GF-D8 (cell line): ENCODE measurements at places on chromosomes 1 and 21.

DNA sequence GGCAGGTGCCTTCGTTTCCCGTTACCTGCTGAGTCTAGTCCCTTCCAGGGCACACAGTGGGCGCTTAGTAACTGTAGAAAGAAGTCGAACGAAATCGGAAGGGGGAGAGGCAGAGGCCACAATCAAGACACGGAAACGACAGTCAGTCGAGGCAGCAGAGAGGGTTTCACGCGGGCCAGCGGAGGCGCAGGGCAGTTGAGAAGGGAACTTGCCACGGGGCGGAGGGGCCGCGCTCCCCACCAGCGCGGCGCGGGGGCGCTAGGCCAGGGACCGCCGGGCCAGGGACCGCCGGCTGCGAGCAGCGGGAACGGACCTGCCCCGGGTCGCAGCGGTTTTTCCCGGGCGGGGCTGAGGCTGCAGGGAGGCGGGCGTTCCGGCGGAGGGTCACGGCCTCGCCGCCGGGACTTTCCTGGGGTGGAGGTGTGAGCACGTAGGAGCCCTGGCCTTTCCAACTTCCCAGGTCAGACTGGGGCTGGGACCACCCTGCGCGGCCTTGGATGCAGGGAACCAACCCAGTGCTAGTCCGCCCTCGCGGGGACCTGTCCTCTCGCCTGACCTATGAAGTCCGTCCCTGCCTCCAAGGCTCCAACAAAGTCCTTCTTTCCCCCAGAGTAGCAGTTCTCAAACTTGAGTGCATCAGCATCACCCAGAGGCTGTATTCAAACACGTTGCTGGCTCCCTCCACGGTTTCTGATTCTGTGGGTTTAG lies 150.1 kb upstream of the FGGY start:
- no peak for DNase-seq

DNA sequence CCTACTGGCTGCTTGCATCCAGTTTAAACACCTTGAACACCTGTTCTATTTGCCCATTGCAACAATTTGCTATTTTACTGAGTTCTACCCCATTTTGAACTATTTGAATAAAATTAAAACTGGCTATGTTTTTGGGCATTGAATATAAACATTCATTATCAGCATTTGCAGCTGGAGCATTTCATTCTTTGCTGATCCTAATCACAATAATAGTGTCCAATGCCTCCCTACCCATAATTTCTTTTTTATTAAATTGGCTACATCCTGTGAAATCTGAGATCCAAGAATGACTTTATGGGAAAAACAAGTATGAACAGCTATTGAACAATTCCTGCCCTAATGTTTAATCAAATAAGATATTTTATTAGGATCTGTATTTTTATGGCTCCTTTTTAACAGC lies 447.9 kb downstream of the PLA2G4A start:
- no peak for DNase-seq

DNA sequence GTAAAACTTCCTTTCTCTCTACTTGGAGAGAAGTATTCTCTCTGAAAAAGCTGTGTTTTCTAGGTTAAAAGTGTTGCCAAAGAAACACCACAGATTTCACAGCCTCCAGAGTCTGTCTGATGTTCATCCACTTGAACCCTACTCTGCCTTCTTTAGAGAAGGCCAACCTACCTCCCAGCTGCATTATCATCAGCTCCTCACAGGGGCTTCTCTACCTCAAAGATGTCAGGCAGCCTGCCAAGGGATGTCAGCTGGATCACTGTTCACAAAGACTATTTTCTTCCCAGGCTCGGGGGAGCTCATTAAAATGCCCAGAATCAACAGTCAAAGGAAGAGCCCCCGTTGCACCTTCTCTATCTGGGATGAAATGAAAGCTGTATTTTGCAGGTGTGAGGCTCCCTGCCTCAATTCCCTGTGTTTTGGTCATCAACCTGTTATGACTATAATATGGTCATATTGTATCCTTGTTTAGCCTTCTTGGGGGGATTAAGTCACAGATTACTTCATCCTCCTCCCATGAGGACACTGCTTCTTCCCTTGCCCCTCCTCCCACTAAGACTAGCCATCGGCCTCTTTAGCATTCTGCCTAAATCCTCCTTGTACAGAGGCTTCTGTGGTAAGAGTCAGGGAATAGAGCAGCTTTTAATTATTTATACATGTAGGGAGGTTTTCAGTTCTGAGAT lies 25.7 kb downstream of the ANGPTL7 start:
- DNase-seq, result no peak

- no peak for DNase-seq
Observed at GRCh38 chr1:15691434-15692032, 7.4 kb downstream of the PLEKHM2 start.

DNA sequence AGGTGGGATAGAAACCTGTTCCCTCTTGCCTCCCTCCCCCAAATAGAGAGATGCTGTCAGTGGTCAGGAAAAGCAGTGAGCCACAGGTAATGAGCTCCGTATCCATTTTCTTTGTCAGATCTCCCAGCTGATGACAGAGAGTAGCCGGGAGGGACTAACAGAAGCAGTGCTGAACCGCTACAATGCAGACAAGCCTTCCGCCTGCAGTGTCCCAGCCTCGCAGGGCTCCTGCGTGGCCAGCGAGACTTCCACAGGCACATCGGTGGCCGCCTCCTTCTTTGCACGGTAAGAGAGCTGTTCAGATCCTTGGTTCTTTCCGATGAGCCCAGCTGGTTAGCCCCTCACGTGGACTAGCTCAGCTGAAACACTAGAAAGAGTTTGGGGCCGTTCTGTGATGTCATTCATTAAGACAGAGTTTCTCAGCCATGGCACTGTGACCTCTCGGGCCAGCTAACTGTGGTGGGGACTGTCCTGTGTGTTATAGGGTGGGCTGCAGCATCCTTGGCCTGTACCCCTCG lies 264.7 kb downstream of the KIF26B start:
- no peak for DNase-seq

- peak; percentile 96 for DNase-seq
Observed at GRCh38 chr1:46522184-46522968, 29.1 kb downstream of the KNCN start.

- no peak for DNase-seq
Observed at GRCh38 chr1:31435471-31436409, 22.7 kb downstream of the SERINC2 start.

DNA sequence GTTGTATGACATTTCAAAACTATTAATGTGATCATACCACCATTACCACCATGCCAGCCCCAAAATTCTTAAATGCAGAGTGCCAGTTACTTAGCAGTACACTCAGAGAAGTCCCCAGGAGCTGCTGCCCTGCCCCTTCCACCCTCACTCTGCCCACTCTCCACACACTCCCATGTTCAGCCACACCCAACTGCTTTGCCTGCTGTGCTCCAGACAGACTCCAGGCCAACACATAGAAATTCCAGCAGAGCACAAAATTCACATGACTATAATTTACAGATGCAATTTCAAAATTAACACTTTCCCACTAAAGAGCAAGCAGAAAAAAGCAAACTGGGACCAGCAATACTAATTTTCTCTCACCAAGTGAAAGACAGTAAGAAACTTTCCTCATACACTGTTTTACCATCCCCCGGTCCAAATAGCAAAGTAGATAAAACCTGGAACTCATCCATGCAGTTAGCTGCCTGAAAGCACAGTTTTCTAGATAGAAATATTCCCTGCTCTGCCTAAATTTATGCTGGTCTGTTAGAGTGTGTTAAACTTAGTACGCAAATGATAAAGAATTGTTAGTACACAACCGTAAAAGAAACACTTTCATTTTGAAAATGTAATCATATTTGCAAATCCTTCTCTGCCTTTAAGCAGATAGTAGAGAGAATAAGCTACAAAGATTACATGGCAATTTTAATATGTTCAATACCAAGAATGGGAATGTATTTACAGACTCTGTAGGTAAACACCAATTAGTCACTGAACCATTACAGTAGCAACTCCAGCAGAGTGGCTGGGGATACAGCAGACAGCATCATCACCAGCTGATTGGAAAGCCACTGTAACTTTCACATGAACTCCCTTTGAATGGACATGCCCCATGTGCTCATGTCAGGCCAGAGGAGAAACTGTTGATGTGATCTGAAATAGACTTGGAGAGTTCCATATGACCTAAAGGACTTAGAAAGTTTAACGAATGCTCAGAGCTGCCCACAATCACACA lies 176.5 kb downstream of the VAV3 start:
- DNase-seq, result no peak

DNA sequence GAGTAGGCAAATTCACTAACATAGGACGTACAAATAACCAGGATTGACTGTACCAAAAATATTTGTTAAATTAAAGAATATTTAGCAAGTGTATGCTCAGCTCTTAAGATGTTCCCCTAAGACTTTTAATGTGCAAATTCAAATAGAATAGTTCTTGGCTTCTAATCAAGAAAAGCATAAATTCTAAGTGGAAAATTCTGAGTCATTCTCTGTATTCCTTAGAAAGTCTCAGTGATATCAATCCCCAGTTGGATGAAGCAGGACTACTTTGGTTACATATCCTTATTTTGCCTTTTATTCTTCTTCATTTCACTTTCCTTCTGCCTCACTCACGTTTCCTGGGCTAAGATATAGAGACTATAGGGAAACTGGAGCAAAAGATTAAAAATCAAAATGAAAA lies 130.2 kb downstream of the IFI44 start:
- DNase-seq, result no peak

- no peak for DNase-seq
Observed at GRCh38 chr1:77303387-77303786, 21.6 kb downstream of the AK5 start.

- peak; percentile 70 for DNase-seq
Observed at GRCh38 chr1:26723013-26723991, 27.5 kb downstream of the ARID1A start.

- DNase-seq, result no peak
Observed at GRCh38 chr1:172467446-172467845, 23.6 kb upstream of the PIGC start.

DNA sequence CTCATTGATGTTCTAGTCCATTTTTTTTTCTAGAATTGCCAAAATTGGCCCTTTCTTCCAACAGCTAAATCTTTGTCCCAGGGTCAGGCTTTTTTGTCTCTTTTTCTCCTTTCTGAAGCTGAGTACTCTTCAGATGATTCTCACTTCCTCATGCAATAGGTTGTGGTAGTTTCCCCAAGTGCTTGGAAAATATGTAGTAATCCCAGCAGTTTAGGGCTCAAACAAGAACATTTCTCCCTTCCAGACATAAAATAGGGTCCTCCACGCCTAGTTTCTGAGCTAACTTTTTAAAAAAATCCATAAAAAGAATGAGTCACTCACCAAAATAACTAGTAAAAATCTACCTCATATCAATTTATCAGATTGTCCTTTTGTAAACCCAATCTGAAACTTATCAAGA lies 10.0 kb upstream of the MCOLN3 start:
- no peak for DNase-seq

DNA sequence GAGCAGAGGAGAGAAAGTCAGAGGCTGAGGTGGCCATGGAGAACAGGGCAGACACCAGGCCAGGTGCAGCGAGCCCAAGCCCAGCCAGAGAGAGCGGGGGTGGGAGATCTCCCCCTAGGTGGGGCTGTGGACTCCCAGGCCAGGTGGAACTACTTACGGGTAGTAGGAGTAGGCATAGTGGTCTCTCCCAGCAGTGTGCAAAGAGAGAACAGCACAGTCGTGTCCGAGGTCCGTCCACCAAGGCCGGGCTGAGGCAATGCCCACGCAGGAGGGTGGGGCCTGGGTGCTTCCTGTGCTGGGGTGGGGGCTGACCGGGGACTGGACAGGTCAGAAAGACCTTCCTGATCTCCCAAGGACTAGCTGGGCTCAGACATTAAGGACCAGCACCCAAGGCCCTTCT lies 263.7 kb downstream of the PTPRU start:
- DNase-seq, result no peak

GRCh38 chr1:64616039-64616438 lies 128.8 kb upstream of the RAVER2 start:
- no peak for DNase-seq

DNA sequence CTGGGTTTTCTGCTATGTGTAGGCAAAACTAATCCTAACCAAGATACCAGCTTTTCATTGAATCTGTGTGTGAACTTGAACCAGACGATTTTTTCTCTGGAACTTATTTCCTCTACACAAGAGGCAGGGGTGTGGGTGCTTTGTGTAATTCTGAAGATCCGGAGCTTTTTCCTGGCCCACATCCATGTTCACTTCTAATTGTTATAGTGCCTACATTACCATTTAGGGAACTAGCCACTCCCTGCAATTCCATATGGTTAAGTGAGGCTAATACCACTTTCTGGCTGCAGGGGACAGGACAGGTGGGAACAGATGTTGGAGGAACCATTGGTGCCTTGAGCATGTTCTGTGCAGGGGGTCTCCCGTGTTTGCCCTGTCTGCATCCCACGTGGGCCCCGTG lies 83.4 kb upstream of the FMN2 start:
- no peak for DNase-seq

GRCh38 chr21:34190576-34191321 lies 117.4 kb downstream of the MRPS6 start:
- no peak for DNase-seq
